ENCODE measurements at places on chromosomes 3 and 15.
A peak's percentile ranks its signal among the peaks of the same experiment; 100 is the strongest.

DNA sequence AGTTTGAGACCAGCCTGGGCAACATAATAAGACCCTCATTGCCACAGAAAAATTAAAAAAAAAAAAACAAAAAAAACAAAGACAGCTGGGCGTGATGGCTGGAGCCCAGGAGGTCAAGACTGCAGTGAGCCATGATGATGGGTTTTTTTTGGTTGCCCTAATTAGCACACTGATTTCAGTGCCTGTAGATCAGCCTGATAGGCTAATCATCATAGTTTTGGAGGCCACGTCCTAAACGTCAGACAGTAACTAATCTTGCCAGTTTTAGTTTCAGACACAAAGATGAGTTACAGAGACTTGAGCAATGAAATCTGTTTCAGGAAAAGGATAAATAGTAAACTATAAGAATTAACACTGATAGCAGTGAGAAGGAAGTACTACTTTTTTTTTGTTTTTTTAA lies 55.4 kb downstream of the LRCH3 start:
- no peak for DNase-seq

DNA sequence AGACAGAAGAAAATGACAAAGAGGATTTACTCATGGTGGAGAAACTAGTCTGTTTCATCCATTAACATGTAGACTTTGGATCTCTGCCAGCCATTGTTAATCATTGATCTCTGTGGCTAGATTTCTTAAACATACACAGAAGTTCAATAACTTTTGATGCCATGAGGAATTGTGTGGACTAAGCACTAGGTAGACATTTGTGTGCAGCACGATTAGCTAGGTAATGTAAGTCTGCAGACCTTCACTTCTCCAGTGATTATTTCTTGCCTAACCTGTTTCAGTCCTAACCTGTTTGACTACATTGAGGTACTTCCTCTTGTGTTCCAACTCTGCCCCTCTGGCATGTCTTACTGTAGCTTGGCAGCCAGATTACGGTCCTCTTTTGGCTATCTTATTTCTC lies 928.5 kb upstream of the ROBO1 start:
- DNase-seq = no peak

DNA sequence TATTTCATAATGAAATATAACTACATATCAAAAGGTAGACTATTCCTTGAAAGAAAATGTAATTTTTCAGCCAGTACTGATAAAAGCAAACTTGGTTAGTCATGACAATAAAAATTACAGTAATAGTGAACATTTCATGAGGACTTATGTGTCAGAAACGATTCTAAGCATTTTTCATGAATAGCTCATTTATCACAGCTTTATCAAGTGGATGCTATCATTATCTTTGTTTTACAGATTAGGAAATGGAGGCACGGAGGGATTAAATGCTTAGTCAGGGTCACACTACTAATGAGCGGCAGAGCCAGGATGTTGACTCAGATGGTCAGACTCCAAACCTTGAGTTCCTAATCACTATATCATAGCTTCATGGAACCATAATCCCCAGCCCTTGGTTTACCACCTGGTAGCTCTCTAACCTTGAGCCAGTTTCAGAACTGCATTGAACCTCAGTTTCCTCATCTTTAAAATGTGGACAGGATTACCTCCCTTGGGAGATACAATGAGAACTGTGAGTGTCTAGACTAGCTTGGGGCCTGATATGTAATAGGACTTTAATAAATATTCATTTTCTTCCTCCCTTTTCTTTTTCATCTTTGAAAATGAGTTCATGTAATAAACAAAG lies 85.4 kb downstream of the TNIK start:
- DNase-seq = no peak

GRCh38 chr15:57251941-57252340 lies 124.4 kb upstream of the CGNL1 start:
- no peak for DNase-seq

DNA sequence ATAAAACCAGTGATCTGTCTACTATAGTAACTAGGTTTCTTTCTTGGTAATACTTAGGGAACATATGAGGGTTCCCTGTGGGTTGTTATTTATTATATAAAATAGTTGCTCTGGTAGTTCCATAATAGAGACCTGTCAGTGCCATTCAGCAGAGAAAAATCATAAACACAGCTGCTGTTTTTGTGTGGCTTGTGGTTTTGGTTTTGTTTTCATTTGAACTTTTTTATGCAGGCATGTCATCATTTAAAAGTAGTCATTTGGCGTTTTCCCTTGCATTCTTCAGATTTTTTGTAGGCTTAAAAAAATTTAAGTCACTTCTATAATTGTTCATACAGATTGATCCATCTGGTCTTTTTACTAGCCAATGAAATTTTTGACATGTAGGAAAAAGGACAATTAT lies 47.9 kb downstream of the PIK3CA start:
- DNase-seq = peak; percentile 60

- DNase-seq = peak; percentile 60
These were observed 1.3 kb downstream of the SMC4 start for GRCh38 chr3:160400702-160401150.

- peak; percentile 33 for DNase-seq
These were observed 20.4 kb downstream of the TERC start for GRCh38 chr3:169744366-169745054.

- no peak for DNase-seq
These were observed 357.8 kb downstream of the OCA2 start for GRCh38 chr15:27741226-27741860.

DNA sequence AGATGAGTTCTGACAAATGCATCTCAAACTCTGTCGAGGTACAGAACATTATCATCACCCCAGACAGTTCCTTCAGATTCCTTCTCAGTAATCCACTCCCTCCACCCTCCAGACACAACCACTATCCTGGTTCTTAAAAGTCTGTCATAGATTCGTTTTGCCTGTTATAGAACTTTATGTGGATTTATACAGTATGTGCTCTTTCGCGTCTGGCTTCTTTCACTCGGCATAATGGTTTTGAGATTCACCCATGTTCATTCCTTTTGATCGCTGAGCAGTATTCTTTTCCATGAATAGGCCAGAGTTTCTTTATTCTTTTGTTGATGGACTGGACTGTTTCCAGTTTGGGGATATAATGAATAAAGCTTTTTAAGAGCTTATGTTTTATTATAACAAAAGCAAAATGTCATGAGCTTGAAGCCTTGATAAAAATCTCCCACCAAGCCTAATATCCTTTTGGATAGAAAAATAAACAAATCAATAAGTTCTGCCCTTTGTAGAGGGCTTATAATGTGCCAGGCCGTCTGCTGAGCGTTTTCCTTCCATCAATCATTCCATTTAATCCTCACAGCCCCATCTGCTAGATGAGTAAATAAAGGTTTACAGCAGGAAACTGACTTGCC lies 21.3 kb upstream of the RFTN1 start:
- no peak for DNase-seq

Data from RPMI8226 (cell line).